ENCODE measurements at places on chromosomes 3 and 15.

DNA sequence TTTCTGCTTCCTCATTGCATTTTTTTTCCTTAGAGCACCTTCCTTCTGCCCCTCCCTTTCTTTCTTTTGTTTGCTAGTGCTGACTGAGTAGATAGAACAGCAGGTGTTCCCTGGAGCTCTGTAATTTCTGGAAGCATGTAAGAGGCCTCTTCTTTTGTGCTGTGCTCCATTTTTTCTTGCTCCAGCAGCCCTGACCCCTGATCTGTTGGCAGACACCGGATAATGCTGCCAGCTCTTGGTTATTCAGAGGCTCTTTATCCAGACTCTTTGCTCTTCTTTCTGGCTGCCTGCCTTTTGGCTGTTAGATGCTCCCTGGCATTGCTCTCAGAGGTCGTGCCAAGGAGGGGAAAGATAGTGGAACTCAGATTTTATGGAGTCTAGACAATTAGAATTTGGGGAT lies 104.4 kb upstream of the RBMS3 start:
- DNase-seq: no peak

DNA sequence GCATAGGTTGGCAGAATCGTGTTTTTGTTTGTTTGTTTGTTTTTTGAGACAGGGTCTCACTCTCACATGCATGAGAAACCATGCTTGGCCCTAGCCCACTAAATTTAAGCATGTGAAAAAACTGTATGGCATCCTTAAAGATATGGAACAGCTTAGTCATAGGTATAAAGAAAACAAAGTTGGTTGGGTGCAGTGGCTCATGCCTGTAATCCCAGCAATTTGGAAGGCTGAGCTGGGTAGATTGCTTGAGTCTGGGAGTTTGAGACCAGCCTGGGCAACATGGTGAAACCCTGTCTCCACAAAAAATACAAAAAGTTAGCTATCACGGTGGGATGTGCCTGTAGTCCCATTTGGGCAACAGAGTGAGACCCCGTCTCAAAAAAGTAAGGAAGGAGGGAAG lies 25.2 kb downstream of the EXD1 start:
- no peak for DNase-seq

- no peak for DNase-seq
These were observed 49.5 kb downstream of the CLDN1 start for GRCh38 chr3:190272747-190273146.

DNA sequence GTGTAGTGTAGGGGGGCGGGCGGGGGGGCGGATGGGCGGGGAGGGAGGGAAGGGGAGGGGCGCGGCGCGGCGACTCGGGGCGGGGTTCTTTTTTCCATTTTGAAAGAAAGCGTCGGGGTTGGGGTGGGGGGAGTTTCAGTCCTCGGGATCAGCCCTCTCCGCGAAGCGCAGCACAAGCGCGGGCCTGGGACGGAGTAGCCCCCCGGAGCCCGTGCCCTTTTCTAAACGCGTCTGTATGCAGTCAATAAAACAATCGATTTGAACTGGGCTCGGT lies 6.1 kb downstream of the ISLR2 start:
- no peak for DNase-seq

GRCh38 chr15:67121644-67122605 lies 56.5 kb downstream of the SMAD3 start:
- no peak for DNase-seq

DNA sequence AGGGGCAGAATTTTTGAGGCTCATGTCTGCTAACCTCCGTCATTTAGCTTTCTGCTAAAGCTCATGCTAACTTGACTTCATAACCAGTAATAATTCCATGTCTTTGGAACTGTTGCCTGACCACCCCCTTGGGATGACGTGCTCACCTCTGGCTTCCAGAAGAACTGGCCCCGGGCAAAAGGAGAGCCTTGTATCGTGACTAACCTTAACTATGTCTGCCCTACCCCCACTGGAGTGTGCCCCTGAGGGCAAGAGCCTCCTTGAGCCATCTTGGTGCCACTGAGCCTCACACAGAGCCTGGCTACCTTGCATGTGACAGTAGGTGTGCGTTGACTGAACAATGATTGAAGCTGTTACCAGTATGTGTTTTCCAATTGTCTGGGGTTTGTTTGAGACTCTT lies 4.7 kb downstream of the LRRK1 start:
- DNase-seq: no peak

GRCh38 chr3:18579661-18580060 lies 154.5 kb upstream of the SATB1 start:
- DNase-seq: no peak

DNA sequence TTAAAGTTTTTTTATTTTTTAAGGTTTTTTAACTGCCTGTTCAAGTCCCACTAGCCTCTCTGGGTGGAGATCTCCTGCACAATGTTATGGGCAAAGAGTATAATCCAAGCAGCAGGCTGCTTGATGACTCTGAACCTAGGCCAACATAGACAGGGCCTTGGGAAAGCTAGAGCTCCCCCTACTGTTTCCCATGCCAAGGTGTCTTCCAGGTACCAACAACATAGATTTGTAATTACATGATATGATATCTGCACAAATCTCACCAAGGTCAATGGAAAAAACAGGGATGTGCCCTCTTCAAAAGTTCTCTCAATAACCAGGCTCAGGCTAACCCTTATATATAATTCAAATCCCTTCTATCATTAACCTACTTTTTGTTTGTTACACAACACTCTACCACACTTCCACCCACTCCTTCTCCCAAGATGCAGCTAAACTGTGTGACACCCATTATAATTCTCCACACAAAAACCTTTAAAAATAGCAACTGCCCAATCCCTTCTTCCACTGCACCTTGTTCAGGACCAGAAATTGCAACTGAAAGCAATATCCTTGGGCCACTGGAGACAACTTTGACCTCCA lies 43.8 kb downstream of the RBM15B start:
- DNase-seq: peak; percentile 10

DNA sequence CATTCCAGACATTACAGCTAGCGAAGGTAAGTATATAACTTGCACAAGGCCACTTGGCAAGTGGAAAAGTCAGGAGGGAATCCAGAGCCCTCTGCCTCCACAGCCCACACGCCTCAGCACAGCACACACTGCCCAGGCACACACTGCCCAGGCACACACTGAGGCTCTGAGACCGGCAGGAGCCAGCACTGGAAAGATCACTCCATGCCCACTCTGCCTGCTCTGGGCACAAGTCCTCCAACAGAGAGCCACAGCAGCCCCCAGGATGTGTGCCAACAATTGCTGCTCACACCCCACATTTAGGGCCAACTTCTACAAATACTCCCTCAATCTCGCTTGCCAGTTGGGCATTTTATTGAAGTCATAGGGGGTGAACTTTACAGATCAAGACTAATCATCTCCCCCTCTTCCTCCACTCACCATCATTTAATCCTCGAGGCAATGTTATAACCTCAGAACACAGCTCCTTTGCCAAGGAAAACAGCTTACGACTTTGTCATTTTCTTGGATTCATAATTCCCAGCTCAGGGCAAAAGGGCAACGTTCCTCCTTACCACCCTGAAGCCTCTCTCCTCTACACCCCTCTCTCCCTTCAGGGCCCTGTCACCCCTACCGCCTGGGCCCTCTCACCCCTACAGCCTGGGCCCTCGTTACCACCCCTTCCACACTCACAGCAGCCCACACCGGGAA lies 53.0 kb upstream of the TPM1 start:
- DNase-seq: no peak

All from skeletal muscle cell (primary cell).